Hematopoietic multipotent progenitor cell treated with erythropoietin and hydrocortisone succinate and interleukin-3 and kit ligand, for 15 days (in vitro differentiated cells): ENCODE measurements at places on chromosomes 4 and X.

DNA sequence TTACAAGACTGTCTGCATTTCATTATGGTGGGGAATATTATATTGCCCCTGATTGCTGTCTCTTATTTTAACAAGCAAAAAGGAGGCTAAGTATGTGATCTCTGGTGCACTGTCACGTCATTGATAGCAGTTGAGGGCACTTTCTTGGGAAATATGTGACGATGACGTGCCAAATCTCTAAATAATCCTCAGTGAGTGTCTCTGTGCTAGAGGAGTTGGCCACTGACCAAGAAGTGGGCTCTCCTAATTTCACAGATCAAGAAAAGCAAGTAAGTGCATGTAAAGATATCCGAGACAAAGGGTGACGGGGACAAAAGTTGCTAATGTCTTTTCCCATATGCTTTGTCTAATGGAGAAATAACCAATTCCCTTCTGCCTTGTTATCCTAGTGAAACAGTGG, 487.4 kb upstream of the TENM3 start:
- no peak for DNase-seq

GRCh38 chrX:124433186-124433585, 86.8 kb downstream of the SH2D1A start:
- no peak for DNase-seq

GRCh38 chrX:30822764-30823163, 66.3 kb downstream of the TAB3 start:
- DNase-seq = no peak

GRCh38 chr4:47469951-47470350, 6.4 kb upstream of the COMMD8 start:
- DNase-seq = no peak

- DNase-seq = no peak
Measured at GRCh38 chr4:8334786-8335460, 65.4 kb downstream of the HTRA3 start.

DNA sequence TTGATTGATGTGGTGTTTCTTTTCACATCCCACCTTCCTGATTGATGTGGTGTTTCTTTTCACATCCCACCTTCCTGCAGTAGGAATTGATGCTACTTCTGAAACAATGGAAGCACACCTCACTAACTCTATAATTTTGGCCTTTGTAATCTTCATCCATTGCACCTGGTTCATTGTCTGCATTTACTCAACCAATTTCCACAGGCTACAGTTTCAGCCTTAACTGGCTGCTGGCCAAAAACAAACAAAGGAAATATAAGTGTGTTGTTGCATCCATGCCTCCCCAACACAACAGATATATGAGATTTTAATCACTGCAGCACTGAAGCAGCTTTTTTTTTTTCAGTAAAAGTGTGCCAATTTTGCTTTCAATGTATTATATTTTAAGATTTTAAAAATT, 867.6 kb upstream of the PCDH7 start:
- DNase-seq = no peak

GRCh38 chr4:182925298-182925757, 8.1 kb upstream of the DCTD start:
- DNase-seq = peak; percentile 27

- no peak for DNase-seq
Measured at GRCh38 chr4:80386281-80386886, 50.9 kb downstream of the CFAP299 start.

DNA sequence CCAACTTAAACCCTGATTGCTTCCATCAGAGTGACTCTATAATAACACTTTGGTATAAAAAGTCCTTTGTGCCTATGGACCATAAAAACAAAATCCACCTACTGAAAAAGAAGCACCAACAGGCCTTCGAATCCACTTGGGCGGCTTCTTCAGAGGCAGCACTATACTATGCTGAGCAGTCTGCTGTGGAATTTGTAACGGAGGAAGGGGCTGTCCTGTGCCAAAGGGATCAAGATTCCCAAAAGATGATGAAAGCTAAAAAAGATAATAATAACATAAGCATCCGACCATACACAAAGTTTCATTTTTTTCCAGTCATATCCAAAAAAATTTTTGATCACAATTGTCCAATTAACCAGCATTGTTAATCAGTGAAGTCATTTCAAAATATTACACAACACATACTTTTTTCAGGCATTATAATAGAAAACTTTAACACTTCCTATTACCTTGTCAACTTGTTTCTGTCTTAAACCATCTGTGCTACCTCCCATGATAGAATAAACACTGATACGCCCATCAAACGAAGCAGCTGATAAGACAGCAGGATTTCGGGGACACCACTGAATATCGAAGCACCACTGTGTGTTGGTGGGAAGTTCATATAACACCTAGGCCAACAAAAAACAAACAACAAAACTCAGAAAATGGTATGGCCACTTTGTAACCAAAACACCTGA, 24.1 kb downstream of the SEC31A start:
- DNase-seq = no peak

- no peak for DNase-seq
Measured at GRCh38 chr4:104217526-104217925, 277.2 kb downstream of the CXXC4 start.

DNA sequence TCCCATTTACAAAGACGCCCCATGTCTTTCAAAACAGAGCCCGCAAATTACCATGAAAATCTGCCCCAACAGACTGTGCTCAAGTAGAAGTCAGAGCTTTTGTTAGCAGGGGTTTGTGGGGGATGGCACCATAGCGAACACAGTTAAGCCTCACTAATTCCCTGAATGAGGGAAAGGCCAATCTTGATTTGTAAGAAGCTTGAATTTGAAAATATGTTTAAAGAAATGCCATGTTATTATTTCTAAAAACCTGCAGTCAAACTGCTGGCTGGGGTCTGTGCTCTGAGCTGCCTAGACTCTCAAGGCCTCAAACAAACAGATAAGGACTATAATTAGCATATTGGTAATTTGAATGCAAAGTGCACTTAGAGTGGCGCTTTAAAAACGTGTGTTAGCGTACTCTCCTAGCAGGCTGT, 9.4 kb upstream of the PAK3 start:
- DNase-seq = no peak

DNA sequence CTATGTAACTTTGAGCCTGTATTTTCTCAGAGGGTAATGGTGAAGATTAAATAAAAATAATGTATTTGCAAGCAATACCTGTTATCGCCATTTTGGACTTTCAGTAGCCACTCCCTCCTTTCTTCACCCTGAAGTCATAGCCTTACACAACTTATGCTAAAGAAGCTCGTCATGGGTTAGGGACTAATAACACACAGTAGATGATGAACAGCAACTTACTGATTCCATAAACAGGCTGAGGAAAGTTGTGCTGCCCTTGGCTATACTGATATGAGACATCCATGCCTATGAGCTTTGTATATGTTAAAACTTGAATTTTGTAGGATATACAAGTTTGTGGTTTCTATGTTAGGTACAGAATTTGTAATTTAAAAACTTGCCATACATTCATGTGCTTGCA, 31.7 kb upstream of the EIF1AX start:
- DNase-seq = no peak

- DNase-seq = no peak
Measured at GRCh38 chrX:25337841-25338240, 322.1 kb upstream of the ARX start.

DNA sequence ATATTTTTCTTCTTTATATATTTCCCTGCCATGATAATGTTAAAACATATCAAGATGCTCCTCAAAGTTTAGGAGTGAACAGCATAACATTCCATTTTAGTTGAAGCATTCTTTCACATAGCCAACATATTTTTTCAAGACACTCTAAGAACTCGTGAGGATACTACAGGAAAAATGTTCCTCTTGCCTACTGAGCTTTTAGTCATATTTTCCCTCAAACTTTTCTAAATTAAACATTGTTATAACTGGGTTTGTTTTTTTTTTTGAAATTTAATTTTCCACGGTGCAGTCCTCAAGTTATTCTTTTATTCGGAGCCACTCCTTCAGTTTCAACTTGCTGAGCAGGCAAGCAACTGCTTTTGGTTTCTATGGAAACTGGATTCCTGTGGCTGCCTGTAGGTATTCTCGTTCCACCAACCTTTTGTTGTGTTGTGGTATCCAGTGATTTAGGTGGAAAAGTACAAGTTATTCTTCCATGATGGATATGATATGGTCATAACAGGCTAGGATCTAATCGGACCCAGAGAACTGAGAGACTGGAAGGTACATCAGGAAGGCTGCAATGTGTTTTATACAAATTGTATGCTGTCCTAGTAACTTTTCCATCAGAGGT, 248.0 kb downstream of the TRIML1 start:
- DNase-seq = no peak

DNA sequence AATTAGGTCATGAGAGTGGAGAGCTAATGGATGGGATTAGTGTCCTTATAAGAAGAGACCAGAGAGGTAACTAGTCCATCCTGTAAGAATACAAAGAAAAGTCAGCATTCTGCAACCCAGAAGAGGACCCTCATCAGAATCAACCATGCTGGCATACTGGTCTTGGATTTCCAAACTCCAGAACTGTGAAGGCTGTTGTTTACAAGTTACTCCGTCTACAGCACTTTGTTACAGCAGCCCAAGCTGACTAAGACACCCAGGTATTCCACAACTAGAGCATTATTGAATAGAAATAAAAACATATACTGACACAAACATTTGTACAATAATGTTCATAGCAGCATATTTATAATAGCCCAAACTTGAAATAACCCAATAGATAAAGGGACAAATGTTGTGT, 9.2 kb downstream of the TMEM156 start:
- no peak for DNase-seq

- DNase-seq = no peak
Measured at GRCh38 chrX:101230636-101231035, 11.1 kb downstream of the DRP2 start.

GRCh38 chrX:45774961-45775360, 574.3 kb upstream of the DIPK2B start:
- DNase-seq = no peak

DNA sequence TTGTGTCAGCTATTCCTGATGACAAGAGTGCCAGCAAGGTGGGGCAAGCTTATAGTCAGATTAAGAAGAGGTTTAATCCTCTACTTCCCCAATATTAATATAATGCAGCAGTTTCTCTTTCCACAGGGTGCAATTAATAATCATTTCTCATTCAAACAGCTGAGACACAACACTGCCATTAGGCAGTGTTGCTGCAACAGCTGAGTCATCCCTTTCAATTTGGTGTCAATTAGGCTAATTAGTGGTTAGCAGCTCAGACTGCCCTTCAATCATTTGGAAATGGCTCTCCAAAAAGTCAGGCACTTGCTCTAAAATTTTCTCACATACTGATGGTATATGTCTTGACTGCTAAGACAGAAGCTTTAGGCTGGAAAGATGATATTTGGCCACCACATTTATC, 265.7 kb upstream of the FAM241A start:
- no peak for DNase-seq

DNA sequence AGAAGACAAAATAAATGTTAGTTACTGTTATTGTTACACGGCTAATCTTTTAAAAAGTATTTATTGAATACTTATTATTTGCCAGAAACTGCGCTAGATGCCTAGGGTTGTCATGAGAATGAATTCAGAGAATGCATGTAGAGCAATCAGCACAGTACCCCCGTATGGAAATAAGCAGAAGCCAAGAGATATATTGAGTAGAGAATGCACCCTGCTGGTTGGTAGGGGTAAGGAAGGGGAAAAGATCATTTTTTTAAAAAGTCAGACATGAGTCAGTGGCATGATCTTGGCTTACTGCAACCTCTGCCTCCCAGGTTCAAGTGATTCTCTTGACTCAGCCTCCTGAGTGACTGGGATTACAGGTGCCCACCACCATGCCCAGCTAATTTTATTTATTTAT, 13.1 kb upstream of the DRP2 start:
- no peak for DNase-seq

- DNase-seq = no peak
Measured at GRCh38 chrX:42967681-42968300, 189.8 kb upstream of the PPP1R2C start.

DNA sequence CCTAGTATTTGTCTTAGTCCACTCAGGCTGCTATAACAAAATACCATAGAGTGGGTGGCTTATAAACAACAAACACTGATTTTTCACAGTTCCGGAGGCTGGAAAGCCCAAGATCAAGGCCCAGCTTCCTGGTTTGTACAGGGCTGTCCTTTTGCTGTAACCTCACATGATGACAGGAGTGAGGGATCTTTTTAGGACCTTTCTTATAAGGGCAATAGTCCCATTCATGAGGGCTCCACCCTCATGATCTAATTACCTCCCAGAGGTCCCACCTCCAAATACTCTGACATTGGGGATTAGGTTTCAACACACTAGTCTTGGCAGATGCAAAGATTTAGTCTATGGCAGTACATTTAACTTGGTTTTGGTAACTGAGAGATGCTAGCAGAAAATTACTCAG, 20.9 kb downstream of the GPAT3 start:
- DNase-seq = no peak

GRCh38 chr4:6758728-6759127, 23.8 kb upstream of the KIAA0232 start:
- DNase-seq = no peak

DNA sequence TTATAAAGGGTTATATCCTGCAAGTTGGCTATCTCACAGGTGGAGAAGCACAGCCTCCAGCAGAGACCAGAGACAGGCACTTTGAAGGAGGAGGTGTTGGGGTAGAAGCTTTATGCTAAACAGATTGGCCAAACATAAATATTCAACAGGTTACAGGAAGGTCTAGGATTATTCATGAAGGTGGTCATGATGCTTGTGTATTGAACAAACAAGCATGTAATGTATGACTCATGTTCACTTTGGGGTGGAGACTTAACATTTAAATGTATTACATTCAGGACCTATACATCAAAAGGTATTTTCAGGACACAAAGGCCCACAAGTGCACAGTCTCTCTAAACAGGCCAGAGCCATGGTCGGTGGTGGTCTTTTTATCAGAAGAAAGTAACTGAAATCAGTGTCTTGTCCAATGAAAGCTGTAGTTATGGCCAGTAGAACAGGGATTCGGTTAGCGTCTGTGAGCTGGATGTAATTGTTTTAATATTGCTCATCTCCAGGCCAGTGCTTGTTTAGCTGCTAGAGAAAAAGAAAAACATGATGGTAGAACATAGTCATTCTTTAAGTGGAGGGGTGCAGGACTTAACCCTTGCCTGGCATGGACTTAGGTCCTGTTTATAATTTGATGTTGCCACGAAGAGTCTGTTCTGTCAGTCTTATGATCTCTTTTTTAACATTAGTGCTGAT, 555.2 kb upstream of the PCDH10 start:
- no peak for DNase-seq

- peak; percentile 56 for DNase-seq
Measured at GRCh38 chr4:40325406-40326019, 9.6 kb upstream of the CHRNA9 start.

DNA sequence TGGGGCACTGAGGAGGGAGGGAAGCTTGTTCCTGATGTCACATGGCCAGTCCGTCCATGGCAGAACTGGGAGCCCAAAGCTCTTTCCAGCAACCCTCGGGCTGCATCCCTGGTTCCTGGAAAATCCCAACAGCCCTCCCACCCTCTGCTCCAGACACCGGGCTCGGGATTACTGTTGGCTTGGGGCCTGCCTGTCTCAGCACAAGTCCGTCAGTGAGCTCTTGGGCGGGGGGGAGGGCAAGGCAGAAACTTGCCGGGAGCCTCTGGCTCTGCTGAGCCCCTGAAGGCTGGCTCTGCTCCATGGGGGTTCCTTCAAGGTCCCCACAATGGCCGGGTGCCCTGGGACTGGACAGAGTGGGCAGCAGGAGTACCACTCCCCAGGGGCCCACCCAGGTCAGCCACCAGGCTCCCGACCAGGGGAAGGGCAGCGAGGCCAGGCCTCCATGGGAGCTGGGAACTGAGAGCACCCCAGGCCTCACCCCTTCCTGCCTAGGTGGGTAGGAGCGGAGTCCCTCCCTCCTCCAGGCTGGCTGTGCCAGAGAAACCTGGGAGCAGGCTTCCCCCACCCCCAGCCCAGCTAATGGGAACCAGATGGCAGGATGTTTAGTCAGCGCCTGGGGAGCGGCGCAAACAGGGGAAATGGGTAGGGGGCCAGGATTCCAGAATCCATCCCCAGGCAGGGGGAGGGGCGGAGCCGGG, 6.4 kb upstream of the HAUS7 start:
- no peak for DNase-seq
